Activated CD4-positive, alpha-beta T cell treated with anti-CD3 and anti-CD28 coated beads for 24 hours (primary cell): ENCODE measurements at places on chromosomes 1 and 21.

DNA sequence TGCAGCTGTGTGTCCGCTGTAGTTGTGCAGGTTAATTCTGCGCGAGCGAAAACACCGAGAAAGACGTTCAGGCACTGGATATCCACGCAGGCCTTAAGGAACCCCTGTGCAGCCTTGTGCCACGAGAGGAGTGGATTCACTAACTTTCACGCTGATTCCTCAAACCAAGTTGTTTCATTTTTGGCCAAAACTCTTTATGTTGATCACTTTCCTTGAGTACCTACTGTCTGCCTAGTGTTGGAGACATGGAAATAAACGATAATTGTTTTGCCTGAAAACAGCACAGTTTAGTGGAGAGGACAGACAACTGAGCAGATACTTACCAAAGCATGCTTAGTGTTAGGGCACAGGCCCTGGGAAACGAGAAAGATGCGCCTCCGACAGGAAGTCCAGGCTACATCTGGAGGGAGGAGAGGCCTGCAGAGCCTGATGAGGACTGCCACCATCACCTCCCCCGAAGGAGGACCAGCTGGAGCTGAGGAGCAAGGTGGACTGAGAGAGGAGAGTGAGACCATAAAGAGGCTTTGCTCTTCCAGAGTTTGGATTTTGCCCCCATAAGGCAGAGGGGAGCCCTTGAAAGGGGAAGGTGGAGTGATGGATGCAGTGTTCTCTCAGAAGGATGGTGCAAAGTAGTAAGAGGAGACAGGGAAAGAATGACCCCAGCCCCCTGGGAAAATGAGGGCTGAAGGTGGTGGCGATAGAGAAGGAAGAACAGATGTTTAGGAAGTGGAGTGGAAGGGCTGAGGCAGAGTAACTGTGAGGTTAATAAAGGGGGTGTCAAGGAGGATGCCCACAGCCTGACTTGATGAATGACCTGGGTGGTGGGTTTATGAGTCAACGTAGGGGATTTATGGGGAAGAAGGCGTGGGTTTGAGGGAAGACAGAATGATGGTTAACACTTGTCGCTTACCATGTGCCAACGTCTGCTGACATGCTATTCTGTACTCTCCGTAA lies 956 bp upstream of the SCAF4 start:
- DNase-seq: no peak

DNA sequence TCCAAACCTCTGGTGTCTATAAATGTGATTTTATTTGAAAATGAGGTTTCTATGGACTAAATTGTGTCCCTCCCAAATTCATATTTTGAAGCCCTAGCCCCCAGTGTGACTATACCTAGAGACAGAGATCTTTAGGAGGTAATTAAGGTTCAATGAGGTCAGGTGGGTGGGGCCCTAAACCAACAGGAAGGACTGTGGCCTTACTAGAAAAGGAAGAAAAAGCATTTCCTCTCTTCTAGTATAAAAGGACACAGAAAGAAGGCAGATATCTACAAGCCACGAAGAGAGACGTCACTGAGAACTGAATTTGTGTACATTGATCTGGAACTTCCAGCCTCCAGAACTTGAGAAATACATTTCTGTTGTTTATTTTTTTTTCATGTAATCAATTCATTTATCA lies 123.1 kb upstream of the RUNX1 start:
- no peak for DNase-seq

- no peak for DNase-seq
Observed at GRCh38 chr21:37532868-37533780, 166.6 kb downstream of the DYRK1A start.

GRCh38 chr1:47871799-47872353 lies 125.3 kb downstream of the TRABD2B start:
- DNase-seq: no peak

DNA sequence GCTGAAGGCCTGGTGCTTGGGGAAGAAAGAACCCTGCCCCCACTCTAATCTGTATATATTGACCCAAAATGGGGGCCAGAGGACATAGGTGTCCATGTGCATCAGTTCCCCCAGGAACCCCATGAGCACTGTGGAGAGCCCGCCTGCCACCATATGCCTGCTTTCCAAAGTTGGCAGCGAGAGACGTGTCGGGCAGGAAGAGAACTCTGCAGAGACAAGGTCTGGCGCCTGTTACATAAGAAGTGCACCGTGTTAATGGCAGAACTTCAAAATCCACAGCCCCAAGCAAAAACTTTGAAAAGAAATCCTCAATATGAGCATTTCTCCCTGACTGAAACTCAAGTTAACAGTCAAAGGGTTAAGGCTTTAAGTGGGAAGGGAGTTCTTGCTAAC lies 8.0 kb downstream of the CTNNBIP1 start:
- no peak for DNase-seq

DNA sequence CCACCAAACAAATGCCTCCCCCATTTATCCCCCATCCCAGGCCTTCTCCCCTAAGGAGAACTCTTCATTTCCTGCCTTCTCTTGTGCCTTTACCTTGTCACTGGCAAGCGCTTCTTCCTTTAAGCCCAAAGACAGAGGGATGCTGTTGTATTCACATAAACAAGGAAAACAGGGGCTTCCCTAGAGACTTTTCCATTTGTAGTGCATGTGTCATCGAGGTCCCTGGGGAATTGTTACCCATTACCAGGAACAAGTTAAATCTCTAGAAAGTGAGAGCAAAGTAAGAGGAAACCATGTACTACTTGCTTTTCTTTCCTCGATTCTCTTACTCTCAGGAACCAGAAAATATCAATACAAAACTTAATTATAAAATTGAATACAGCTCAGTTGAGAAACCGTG lies 114.4 kb upstream of the DPT start:
- no peak for DNase-seq

GRCh38 chr1:65341381-65341780 lies 32.0 kb downstream of the DNAJC6 start:
- DNase-seq: no peak

GRCh38 chr1:172041102-172041501 lies 199.8 kb downstream of the DNM3 start:
- DNase-seq: no peak

DNA sequence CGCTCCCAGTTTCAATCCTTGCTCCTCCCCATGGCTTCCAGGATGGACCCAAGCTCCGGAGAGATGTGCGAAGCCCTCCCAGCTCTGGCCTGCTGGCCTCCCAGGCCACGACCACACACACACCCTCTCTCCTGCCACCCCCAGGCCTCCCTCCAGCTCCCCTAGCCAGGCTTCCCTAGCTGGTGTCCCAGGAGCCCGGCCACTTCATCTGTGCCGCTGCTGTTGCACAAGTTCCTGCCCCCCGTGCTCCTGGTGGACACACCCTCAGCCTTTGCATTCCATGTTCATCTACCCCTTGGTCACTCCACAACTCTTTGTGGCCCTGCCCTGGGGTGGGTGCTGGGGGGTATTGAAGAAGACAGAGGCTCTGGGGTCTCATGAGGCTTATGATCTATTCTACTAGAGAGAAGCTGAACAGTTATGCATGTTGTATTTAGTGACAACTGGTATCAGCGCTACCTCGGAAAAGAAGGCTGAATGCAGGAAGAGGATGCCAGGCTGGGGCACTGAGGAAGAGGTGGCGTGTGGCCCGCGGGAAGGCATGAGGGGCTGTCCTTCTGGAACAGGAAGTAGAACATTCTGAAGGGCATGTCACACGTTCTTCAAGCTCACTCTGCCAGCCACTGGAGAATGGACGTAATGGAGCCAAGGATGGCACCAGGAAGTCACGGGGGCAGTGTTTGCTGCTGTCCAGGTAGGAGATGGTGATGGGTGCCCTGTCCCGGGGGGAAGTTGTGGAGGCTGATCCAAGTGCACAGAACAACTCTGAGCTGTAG lies 172.4 kb downstream of the PSMG1 start:
- no peak for DNase-seq

DNA sequence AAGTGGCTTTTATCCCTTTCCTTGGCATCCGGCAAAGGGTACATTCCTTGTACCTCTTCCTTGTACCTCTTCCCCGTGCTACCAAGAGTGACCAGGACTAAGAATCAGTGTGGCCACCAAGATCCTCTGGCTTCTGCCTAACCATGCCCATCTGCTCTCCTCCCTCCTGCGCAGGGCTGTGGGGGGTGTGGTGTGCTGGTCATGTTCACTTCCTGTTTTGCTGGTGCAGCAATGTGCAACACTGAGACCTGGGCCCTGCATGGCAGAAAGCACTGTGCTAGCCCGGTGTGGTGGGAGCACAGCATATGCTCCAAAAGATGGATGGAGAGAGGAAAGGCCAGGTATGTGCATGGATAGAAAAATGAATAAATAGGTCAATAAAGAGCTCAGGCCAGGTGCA lies 33.3 kb upstream of the TENT5C start:
- DNase-seq: no peak

DNA sequence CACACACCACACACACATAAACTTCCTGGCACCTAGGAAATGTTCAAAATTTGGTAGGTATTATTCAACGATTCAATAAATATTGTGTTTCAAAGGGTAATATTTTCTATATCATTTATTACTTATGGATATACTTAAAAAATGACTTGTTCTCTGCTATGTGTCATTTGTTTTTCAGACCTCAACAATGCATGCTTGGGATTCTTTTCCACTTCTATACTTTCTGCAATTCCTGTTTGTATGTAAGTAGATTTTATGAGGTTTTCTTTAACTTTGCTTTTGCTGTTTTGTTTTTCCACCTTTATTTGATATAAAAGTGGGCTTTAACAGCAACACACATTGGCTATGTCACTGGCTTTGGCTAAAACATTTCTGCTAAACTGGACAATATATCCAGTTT lies 3.5 kb downstream of the CEP170 start:
- no peak for DNase-seq

DNA sequence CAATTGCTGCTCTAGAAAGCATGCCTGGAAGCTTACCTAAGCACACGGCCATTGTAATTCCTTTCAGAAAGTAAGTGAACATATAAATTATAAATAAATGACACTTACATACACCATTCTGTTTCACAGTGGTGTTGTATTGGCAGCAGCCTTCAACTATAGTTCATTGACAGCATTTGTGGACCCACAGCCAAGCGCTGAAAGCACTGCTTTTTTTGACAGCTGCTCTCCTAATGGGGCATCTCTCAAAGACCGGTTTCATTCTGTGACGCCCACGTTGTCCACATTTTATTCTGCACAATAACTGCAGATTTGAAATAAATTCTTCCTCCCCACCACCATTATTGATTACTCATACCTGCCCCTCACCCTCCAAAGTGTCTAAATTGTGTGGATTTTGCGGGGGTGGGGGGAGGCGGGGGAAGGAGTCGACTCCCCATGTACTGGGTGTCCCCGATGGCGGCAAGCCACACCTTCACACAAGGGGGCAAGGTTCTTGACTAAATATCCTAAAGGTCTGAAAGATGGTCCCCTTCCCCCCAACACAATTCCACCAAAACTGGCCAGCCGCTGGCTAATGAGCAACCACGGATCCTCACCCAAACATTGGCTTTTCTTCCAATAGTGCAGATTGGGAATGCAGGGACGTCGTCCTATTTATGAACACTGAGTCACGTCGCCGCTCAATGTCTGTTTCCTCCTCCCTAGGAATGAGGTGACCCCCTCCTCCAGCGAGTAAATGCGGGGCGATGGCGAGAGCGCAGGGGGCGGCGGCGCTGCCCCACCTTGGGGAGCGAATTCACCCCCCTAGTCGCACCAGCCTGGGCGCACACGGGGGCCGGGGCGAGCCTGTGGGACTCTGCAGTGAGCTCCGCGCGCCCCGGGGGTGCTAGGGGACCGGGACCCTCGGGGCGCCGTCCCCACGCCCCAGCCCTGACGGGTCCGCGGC lies 960 bp downstream of the RCAN1 start:
- DNase-seq: no peak

DNA sequence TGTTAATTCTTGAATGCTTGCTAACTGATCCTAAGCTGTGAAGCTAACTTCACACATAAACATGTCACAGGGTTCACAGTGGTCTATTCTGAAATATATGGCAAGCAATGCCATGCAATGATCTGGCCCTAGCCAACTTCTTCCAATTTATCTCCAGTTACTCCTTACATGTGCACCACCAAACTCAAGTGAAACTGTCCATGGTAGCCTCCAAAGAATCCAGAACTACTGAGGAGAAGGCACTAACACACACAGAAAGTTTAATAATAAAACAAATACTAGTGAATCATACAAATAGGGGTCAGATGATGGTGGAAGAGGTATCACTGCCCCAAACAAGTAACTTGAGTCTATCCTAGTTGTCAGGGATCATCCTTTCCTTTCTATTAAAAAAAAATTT lies 172.6 kb upstream of the RAB4A start:
- DNase-seq: no peak

- no peak for DNase-seq
Observed at GRCh38 chr21:33070998-33071769, 1.2 kb downstream of the OLIG1 start.

DNA sequence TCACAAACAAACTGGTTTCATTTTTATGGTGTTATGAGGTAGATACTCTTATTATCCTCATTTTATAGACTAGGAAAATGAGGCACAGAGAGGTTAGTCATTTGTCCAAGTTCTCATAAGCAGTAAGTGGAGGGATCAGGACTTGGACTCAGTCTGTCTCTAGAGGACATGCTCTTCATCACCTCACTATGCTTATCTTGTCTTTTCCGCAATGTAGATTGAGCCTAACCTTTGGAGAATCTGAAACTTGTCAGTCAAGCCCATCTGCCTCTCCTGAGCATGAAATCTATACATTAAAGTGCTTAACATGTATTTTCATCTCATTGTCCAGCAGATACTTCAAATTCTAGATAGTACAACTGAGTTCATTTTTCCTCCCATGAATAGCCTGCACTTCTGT lies 11.8 kb upstream of the CDC14A start:
- no peak for DNase-seq

DNA sequence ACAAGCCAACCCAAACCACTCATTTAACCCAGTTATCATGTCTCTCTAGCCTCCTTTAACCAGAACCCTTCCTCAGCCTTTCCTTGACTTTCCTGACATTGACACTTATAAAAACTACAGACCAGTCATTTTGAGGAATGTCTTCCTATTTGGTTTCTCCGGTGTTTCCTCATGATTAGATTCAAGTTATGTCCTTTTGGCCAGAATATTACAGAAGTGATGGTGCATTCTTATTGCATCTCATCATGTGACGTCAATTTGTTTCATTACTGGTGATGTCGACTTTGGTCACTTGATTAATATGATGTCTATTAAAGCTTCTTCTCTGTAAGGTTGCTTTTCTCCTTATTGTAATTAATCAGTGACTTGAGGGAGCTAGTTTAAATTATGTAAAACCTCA lies 6.1 kb upstream of the RCSD1 start:
- DNase-seq: no peak

DNA sequence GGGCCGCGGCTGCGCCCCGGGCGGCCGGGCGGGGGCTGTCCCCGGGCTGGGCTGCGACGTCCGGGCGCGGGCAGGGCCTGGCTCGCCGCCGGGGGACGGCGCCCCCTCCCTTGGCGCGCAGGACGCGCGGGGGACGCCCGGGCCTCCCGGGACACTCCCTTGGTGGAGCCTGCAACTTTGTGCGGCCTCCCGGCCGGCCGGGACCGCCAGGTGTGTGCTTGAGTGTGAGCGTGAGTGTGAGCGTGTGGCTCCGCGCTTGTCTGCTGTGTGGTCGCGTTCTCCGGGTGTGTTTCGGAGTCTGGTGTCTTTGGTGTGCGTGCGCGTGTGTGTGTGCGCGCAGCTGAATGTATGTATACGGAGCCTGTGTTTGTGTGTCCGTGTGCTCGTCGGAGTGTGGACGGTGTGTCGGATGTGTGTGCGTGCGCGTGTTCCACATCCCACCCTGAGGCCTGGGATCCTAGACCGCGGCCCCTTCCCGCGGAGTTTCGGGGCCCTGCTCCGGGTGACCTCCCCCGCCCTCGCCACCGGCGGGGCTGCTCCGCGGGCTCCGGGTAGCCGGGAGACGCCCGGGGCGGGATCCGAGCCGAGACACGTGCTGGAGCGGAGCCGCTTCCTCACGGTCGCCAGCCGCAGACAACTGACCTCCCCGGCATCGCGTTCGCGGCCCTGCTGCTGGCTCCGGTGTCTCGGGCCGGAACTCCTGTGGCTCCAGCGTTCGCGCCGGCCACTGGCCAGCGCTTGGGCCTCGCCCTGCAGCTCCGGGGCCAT lies 1.7 kb downstream of the PTPRU start:
- DNase-seq: no peak
